Activated CD8-positive, alpha-beta memory T cell treated with anti-CD3 and anti-CD28 coated beads, Interleukin-2, amount 50 U/mL, for 4 hours (primary cell): ENCODE measurements at places on chromosomes 2 and 18.

DNA sequence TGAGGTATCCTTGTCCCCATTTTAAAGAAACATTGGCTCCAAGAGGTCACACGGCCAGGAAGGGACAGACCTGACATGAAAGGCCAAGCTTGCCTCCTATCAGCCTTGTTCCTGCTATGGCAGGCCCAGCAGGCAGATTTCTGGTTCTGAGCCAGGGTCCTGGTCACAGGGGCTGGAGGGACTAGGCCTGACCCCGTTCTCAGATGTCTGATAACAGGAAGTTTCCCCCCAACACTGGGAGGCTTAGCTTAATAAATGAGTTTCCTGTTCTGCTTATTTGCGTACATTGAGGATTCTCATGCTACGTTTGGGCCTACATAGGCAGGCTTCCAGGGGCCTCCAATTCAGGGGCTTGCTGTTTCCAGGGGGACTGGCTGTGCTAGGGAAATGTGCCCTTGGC lies 107.8 kb upstream of the LTBP1 start:
- no peak for DNase-seq

- DNase-seq = no peak
Observed at GRCh38 chr2:218893349-218894150, 12.9 kb downstream of the WNT10A start.

GRCh38 chr2:98122524-98122923 lies 35.6 kb downstream of the VWA3B start:
- DNase-seq = no peak

DNA sequence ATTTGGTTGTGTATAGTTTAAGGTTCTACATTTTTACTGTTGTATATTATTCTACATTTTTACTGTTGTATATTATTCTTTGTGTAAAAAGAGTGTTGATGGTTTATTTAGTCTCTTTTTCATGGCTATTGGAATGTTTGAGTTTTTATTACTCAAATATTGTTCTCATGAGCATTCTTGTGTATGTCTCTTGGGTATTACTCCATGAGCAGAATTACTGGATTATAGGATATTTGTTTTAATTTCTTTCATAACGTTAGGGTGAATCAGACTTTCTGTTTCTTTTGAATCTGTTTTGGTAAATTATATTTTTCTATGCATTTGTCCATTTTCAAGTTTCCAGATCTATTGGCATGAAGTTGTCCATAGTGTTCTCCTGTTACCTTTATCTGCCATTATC lies 111.6 kb downstream of the DYNAP start:
- DNase-seq = no peak

GRCh38 chr2:66519264-66519843 lies 84.4 kb downstream of the MEIS1 start:
- DNase-seq = no peak

DNA sequence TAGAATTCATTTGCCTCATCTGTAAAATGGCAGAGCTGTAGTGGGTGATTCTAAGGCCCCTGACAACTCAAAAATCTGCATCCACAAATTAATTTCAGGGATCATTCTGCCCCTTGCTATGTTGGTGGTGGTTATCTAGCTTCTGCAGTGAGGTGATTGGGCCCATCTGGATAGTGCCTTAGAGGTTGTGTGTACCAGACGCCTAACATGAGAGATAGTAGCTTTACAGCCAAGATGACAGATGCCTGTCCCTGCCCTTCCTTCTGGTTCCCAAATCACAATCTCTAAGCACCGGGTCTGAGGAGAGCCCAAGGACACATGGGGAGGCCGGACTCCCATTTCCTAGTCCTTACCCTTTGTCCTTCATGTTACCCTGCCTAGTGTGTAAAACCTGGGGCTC lies 51.1 kb upstream of the TNP1 start:
- DNase-seq = no peak
